ENCODE measurements at places on chromosomes 3 and 15.

DNA sequence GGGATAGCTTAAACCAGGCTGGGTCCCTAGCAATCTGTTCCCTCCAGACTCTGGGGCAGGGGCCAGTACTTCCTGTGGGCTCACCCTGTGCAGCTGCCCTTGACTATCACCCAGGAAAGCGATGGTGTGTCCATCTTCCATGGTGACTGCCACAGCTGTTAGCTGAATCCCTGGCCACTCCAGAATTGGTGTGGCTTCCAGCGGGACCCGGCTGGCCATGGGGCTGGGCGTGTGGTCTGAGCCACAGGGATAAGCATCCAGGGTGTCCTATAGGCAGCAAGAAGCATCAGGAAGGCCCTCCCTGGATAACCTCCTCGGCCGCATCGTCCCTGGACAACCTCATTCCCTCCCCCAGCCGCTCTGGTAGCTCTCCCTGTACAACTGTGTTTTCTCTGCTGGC, 7.2 kb downstream of the PLXNB1 start:
- DNase-seq = no peak

- DNase-seq = peak; percentile 75
Measured at GRCh38 chr15:40349163-40349562, 1.7 kb upstream of the PHGR1 start.

DNA sequence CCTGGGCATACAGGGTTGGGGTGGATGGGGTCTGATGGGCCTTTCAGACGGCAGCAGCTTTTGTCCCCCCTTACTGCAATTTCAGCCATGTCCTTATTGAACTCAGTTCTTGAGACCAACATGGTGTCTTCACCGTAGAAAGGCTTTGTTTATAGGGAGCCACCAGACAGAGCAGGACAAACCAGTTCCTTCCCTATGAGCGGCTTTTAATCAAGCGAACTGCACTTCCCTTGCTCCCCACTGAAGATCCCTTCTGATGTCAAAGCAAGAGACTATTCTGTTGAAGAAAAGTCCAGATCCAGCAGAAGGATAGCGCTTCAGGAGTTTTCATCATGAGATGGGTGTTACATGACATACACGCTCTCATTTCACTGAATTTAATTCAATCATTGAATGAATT, 100.4 kb downstream of the CD47 start:
- DNase-seq = no peak

- no peak for DNase-seq
Measured at GRCh38 chr3:178058629-178059028, 477.6 kb upstream of the KCNMB2 start.

DNA sequence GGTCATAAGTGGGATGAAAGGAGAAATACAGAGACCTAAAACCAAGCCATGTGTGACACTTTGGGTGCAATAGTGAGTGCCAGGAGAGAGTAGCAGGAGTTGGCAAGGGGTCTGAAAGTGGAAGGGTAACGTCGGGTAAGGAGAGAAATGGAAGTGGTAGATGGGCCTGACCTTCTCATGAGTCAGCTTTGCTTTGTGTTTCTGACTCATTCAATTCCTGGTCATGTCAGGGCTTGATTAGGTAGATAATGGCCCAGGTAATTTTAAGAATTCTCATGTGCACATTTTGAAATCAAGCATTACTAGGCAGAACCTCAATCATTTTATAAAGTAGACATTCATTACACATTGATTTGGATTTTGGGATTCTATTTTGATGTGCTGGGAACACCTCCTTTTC, 262.5 kb downstream of the SOX2 start:
- no peak for DNase-seq
